ENCODE measurements at places on chromosomes 5 and 9.

DNA sequence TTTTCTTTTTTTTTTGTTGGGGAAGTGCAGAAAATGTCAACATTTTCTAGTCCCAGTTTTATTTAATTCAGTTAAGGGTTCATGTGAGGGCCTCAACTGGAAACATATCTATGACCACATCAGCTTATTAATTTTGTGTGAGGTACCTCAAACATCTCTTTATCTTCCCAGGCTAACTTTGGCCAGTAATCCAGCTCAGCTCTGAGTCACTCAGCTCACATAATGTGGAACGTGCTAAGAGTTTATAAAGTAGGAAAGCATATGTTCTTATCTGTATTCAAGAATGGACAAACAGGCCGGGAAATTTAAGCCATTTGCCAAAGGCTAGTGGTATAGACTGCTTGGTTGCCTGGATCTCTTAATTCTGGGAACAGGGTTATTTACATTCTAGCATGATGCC lies 118.4 kb downstream of the INSYN2B start:
- DNase-seq, result peak; percentile 35

DNA sequence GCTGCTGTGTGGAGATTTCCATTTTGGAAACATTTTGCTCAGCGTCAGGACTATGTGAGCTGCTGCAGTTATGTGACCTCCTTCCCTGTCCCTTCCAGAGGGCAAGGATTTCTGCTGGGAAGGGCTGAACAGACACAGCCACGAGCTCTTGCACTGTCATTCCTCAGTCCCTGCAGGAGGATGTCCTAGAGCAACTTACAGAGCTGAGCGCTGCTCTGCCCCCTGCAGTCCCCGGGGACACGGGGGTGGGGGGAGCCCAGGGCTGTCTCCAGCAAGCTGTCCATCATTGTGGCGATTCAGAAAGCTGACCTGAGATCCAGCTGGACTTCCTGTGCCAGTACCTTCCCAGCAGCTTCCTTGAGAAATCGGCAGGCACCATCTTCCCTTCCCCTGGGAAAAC lies 28.0 kb upstream of the MAP1B start:
- DNase-seq, result no peak

DNA sequence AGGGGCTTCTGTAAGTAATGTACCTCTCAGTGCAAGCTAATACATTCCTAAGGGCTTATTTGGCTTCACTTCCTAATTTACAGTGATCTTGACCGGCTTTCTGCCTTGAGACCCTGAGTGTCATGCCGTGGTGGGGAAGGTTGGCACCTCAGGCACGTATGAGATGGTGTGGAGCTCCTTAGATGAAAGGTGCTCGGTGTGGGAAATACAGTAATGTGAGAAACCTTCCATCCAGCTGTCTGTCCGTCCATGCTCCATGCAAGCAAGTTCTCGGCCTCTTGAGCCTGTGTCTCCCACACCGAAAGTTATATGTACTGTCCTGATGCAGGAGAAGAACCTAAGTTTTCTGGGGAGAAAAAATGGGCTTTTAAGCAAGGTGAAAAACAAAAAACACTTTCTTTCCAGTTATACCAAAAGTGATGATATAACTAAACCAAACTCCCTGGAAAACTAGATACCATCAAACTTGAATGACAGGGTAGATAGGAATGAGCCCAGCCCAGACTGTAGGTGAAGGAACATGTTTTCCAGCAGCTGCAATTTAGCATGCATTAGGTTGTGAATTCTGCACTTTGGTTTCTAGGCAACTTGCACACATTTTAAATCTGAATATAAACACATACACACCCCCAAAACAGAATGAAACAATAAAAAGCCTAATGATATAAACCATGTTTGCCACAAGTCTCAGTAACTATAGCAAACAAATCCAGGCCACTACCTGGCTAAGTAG lies 279.6 kb downstream of the FANCC start:
- no peak for DNase-seq

GRCh38 chr9:120941046-120941770 lies 14.6 kb upstream of the TRAF1 start:
- DNase-seq, result no peak

GRCh38 chr5:166285361-166285760 lies 2006.1 kb upstream of the WWC1 start:
- no peak for DNase-seq

DNA sequence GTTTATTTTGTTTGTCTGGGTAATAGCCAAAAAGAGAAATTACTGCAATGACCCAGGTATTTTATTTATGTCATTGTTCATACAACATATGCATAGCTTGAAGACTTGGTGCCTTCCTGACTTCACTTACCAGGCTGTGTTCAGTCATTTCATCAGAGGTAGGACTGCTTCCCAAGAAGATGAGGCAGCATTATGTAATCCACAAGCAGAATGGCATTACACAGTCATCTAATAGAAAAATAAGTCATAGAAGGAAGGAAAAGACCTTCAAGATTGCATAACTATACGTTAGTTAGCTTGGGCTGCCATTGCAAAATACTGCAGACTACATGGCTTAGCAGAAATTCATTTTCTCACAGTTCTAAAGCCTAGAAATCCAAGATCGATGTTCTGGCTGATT lies 167.5 kb downstream of the NMUR2 start:
- DNase-seq, result no peak

DNA sequence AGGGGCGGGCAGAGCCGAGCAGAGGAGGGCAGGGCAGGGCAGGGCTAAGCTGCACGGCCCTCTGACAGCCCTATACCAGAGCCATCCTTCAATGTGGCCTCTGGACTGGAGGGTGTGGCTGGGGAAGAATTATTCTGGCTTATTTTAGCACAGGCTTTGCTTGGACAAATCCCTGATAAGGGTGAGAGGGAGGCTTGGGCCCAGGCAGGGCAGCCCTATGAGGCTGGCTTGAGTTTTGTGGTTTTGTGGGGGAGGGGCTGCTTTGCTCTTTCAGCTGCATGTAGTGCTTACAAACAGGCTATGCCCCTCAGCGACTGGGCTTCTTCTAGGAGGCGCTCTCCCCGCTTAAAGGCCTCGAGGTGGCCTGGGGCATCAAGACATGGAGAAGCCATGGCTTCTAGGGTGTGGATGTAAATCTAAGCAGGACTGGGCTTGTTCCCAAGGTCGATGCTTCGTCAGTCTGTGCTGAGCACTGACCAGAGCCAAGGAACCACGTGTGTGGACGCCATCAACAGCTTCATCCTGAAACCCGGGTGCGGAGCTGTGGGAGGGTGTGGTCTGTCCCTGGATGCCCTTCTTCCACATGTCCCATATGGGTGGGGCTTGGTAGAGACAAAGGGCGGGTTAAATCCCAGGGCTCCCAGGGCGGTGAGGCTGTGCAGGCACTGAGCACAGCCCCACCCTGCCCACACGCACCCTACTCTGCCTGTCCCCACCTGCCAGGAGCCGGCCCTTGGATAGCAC lies 45.7 kb upstream of the IPPK start:
- peak; percentile 40 for DNase-seq

DNA sequence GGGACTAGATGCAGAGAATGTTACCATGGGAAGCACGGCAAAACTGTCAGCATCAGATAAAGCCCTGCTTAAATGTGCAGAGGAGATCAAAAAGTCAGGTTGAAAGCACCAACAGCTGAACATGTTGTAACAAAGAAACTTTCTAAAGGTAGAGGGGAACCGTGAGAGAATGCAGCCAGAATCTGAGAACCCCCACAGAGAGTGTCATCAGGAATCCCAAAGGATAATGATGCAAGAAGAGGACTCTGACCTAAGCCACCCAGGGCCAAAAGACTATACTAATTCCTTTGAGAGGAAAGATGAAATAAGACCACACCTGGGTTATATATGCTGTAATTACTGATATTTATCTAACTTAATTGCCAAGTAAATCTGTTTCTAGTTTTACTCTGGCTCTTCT lies 116.6 kb downstream of the PCSK1 start:
- no peak for DNase-seq

- DNase-seq, result no peak
Measured at GRCh38 chr5:171614511-171614910, 171.1 kb upstream of the SMIM23 start.

GRCh38 chr5:32276173-32276853 lies 36.4 kb downstream of the MTMR12 start:
- no peak for DNase-seq

GRCh38 chr9:128495804-128496417 lies 8.6 kb upstream of the GLE1 start:
- DNase-seq, result no peak

GRCh38 chr5:13510616-13511015 lies 433.9 kb downstream of the DNAH5 start:
- no peak for DNase-seq

GRCh38 chr5:139698490-139699146 lies 50.5 kb downstream of the CXXC5 start:
- DNase-seq, result no peak

DNA sequence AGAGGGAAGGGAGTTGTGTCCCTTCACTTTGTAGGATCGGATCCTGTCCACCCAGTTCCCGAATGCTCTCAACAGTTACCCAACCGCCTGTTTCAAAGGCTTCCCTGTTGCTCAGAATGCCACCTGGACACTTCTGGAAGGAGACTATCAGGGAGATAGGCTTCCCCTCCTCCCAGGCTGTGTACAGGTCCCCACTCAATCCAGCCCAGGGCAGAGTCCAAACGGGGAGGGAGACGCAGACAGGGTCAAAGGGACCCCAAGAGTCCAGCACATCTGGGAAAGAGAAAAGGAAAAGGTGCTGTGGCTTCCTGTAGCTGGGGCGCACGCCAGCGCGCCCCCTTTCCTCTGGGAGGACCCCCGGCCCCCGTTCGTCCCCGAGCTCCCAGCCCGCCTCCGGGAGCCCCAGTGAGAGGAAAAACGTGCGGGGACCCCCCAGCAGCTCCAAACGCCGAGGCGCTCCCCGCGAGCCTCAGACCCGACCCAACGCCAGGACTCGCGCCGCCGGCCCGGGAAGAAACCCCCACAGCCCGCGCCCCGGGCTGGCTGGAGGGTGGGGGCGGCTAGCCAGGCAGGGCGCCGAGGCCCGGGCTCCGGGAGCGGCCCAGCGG lies 640 bp downstream of the SURF4 start:
- no peak for DNase-seq

GRCh38 chr5:135505973-135506372 lies 29.8 kb downstream of the NEUROG1 start:
- peak; percentile 46 for DNase-seq

GRCh38 chr5:11038772-11039171 lies 277.7 kb upstream of the DAP start:
- no peak for DNase-seq

DNA sequence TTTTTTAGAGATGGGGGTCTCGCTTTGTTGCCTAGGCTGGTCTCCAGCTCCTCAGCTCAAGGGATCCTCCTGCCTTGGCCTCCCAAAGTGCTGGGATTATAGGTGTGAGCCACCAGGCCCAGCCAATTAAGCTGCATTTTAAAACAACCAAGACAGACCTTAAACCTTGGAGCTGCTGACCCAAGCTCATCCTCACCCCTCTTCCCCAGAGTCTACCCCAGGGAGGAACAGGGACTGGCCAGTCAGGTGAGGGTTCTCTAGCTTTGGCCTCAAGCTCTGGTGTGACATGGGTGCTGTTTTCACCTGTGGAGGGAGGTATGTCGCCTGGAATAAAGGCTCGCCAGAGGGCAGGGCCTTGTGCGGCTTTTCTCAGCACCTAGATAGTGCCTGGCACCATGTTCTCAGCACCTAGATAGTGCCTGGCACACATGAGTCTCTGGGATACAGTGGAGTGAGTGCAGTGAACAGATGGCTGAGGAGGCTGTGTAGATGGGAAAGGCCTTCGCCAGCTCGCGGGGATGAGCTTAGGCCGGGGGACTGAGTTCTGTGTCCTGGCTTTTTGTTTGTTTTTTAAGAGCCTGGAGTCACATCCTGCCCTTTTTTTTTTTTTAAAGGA lies 7.4 kb downstream of the CDK9 start:
- DNase-seq, result no peak

- DNase-seq, result no peak
Measured at GRCh38 chr5:65113771-65114170, 345.0 kb downstream of the CWC27 start.

- DNase-seq, result no peak
Measured at GRCh38 chr5:1732945-1733344, 66.7 kb downstream of the MRPL36 start.

- DNase-seq, result no peak
Measured at GRCh38 chr9:6215562-6215961, at the start of gene IL33. TSS of gene IL33 (plus strand) at chr9:6215807. CDS start at chr9:6241695, 25,888 bp downstream.

- DNase-seq, result no peak
Measured at GRCh38 chr5:107875833-107876232, 205.1 kb upstream of the EFNA5 start.

DNA sequence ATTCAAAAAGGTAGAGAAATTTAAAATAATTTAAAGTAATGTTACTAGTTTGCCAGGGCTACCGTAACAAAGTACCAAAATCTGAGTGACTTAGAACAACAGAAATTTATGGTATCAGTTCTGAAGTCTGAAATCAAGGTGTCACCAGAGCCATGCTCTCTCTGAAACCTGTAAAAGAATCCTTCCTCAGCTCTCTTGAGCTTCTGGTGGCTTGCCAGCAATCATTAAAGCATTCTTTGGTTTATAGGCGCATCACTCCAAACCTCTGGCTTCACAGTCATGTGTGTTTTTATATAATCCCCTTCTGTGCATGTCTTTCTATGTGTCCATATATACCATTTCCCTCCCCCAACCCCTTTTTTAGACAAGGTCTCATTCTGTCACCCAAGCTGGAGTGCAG lies 220.3 kb downstream of the COX7C start:
- peak; percentile 0 for DNase-seq

- no peak for DNase-seq
Measured at GRCh38 chr9:137694236-137694959, 75.6 kb downstream of the EHMT1 start.

DNA sequence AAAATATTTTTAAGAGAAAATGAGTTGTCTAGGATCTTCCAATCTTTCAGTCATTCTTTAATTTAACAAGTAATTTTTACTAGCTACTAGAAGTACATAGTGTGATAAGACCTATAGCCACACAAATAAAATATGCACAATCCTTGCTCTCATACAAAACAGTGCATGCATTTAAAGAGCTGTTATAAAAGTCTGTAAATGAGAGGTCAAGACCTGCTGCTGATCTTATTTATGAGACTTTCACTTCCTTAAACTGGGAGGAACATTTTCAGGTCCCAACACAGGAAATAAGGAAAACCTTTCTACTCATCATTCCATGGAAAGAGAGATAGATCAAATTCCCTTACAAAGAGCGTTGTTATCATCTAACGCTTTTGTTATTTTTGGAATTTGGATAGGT lies 54.2 kb upstream of the PAM start:
- DNase-seq, result no peak

- DNase-seq, result no peak
Measured at GRCh38 chr9:136623842-136624183, 38.9 kb upstream of the EGFL7 start.

- peak; percentile 13 for DNase-seq
Measured at GRCh38 chr9:123954518-123955280, 24.8 kb upstream of the DENND1A start.

DNA sequence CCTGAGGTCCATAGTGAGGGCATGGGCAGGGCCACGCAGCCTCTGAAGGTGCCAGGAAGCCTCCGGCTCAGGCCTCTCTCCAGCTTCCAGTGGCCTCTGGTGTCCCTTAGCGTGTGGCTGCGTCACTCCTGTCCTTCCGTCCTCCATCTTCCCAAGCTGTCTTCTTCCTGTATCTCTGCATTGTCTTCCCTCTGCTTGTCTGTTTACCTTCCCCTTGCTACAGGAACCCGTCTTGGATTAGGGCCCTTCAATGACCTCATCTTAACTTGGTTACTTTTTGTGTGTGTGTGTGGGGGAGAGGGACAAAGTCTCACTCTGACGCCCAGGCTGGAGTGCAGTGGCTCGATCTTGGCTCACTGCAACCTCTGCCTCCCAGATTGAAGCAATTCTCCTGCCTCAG lies 14.4 kb downstream of the ASS1 start:
- DNase-seq, result no peak

GRCh38 chr5:94057217-94057616 lies 315.8 kb upstream of the POU5F2 start:
- no peak for DNase-seq
